Upper lobe of right lung (tissue), 1 donor: ENCODE measurements at places on chromosomes 11 and 22.

DNA sequence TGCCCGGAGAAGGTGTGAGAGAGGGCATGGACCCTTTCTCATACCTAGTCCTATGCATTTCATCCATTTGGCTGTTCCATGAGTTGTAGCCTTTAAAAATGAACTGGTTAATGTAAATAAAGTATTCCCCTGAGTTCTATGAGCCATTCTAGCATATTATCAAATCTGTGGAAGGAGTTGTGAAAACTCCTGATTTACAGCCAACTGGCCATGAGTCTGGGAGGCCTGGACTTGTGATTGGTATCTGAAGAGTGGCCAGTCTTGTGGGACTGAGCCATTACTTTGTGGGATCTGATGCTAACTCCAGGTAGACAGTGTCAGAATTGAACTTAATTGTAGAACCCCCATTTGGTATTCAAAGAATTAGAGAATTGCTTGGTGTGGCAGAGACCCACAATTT is 48.4 kb downstream of the FAM118A start:
- H3K27me3 ChIP-seq, result no peaks in the 10 kb centered on the region
- DNase-seq, result no peak
- H3K27ac ChIP-seq, result no peak overlapping the region
- H3K4me1 ChIP-seq, result no peaks in the 10 kb centered on the region
- H3K36me3 ChIP-seq, result no peaks in the 10 kb centered on the region

DNA sequence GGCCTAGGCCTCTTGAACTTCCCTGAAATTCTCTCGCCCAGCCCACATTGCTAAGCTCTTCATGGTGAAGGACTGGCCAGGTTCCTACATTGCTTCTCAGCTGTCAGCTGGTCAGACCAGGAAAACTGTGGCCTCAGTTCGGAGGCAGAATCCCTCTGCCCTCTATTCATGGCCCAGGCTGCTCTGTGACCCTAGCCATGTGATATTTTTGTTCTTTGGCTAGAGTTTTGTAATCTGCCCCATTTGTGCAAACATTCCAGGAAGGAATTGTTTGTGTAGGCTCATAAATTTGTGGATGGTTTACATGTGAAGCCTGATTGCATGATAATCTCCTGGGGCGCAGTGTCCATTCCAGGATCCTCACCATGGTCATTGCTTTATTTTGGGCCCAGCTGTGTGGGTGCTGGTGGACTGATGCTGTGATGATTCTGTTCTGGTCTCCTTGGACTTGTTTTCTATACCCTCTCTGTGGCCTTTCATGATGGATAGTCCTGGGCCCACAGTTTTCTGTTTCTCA is 149.1 kb upstream of the E2F8 start:
- peaks cover 24% of the 10 kb centered on the region for H3K4me1 ChIP-seq
- peak overlapping the region; percentile 56 for H3K27ac ChIP-seq
- no peak overlapping the region for H3K4me3 ChIP-seq
- H3K27me3 ChIP-seq, result no peaks in the 10 kb centered on the region
- no peak for DNase-seq
- H3K36me3 ChIP-seq, result no peaks in the 10 kb centered on the region

GRCh38 chr11:18548001-18548400 is 21.3 kb upstream of the TSG101 start:
- no peak overlapping the region for H3K4me3 ChIP-seq
- no peak for DNase-seq
- no peaks in the 10 kb centered on the region for H3K4me1 ChIP-seq
- H3K27ac ChIP-seq, result no peak overlapping the region
- H3K36me3 ChIP-seq, result peaks cover 57% of the 10 kb centered on the region
- no peaks in the 10 kb centered on the region for H3K27me3 ChIP-seq

GRCh38 chr11:72271980-72272379 is 28.0 kb upstream of the PHOX2A start:
- H3K27ac ChIP-seq, result no peak overlapping the region
- no peaks in the 10 kb centered on the region for H3K36me3 ChIP-seq
- H3K27me3 ChIP-seq, result peaks cover 11% of the 10 kb centered on the region
- no peak for DNase-seq
- H3K4me1 ChIP-seq, result no peaks in the 10 kb centered on the region
